CD4-positive, alpha-beta T cell treated with Interferon gamma for 1 hour (primary cell): ENCODE measurements at places on chromosomes 11 and 22.
A peak's percentile ranks its signal among the peaks of the same experiment; 100 is the strongest.

GRCh38 chr11:114307524-114308203, 11.5 kb downstream of the NNMT start:
- no peak for DNase-seq

DNA sequence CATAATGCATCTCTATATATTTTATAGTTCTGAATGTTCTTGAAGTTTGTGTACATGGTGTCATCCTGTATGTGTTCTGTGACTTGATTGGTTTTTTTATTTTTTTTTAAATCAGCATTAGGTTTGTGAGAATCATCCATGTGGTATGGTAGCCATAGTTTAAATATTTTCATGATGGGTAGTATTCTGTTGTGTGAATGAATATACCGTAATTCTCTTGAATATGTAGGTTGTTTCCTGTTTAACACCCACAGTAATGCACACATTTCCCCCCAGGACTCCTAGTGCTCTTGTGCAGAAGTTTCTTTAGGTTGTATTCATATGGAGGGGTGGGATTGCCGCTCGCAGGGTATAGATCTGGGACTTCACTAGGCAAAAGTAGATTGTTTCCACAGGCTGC, 2.0 kb downstream of the PACS1 start:
- DNase-seq = no peak

GRCh38 chr11:45056529-45056928, 89.9 kb upstream of the PRDM11 start:
- no peak for DNase-seq

- DNase-seq = peak; percentile 70
These were observed 11.1 kb upstream of the PHLDA2 start for GRCh38 chr11:2940147-2940920.

DNA sequence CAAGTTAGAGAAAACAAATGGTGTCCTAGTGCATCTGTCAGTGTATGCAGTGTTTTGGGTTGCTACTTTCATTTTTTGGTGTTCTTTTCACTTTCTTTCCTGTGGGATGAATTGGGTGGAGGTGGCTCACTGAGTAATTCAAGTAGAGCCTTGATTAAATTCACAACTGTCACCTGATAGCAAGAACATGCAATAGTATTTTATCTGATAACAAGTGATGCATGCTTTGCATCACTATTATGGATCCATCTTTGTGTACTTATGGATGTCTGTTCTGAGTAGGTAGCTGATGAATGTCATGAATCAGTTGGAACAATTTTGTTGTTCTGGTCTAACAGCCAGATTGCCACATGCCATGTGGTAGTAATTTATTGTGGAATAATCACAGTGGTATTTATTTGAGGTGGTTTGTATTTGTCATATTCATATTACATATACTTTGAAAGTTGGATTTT, 87.5 kb downstream of the DDX10 start:
- DNase-seq = no peak

DNA sequence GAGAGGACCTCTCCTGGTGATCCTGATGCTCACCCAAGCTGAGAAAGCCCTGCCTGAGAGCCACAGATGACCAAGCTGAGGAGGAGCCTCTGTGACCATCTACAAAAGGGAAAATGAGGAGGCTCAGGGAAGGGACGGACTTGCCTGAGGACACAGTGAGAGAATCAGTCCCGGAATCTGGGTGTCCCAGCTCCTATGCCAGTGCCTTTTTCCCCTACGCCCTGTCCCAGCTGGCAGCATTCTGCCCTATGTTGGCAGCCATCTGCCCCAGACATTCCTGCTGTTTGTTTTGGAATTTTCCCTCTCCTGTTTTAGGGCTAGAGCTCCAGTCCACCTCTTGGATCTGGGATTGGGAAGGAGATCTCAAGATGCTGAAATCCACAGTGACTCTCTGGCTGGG, 54.6 kb downstream of the C11orf58 start:
- no peak for DNase-seq
